ENCODE measurements at places on chromosomes 2 and 18.
A peak's percentile ranks its signal among the peaks of the same experiment; 100 is the strongest.

GRCh38 chr2:20916604-20917286 is 93.8 kb upstream of the LDAH start:
- no peak for DNase-seq

DNA sequence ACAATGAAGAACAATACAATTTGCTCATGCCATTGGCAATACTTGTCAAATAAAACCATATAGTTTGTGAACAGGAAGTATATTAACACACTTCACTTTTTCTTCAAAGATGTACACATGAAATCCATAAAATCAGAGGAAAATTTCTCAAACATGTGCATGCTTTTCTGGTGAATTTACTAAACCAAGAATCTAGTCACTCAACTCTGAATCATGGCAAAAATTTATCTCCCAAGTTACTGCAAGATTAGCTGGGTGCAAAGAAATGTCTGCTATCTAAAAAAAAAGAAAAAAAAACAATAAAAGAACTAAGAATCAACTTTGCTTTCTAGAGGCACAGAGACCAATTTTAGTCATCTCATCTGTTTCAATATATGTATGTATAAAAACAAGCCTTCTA is 419.2 kb downstream of the NR4A2 start:
- no peak for DNase-seq

- no peak for DNase-seq
These were observed 285.6 kb downstream of the NR4A2 start for GRCh38 chr2:156046900-156047299.

GRCh38 chr18:35077937-35078336 is 36.7 kb downstream of the MAPRE2 start:
- DNase-seq: no peak

GRCh38 chr2:3449936-3450335 is 69.4 kb downstream of the ADI1 start:
- DNase-seq: no peak

DNA sequence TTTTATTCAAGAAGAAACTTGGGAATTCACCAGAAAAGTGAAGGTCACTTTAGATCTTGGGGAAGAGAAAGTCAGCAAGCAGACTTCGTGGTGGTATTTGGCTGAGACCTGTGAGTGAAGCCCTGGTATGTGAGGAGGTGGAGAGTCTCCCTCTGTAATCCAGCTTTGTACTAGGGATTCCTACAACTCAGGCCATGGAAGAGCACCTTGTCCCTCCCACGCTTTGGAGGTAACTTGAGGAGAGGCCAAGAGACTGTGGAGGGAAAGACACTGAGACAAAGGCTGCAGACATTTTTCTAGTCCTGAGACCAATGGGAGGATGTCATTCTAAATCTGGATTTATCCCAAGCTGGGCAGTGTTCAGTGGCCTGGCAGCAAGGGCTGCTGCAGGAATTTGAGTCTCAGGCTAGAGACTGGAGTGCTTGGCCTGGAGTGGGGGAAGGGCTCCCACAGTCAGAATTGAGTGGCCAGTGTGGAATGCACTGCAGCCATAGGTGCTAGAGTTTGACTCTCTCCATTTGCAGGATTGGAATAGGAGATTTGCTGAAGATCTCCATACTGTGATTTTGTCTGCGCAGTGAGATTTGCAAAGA is 219.0 kb downstream of the ACTR3 start:
- no peak for DNase-seq

- DNase-seq: no peak
These were observed 79.1 kb downstream of the DYM start for GRCh38 chr18:49381267-49381845.

GRCh38 chr2:191927319-191927867 is 80.5 kb upstream of the CAVIN2 start:
- no peak for DNase-seq

GRCh38 chr2:211391189-211391567 is 834.8 kb downstream of the CPS1 start:
- DNase-seq: no peak

- DNase-seq: no peak
These were observed 1.3 kb upstream of the HOXD4 start for GRCh38 chr2:176149939-176150583.

DNA sequence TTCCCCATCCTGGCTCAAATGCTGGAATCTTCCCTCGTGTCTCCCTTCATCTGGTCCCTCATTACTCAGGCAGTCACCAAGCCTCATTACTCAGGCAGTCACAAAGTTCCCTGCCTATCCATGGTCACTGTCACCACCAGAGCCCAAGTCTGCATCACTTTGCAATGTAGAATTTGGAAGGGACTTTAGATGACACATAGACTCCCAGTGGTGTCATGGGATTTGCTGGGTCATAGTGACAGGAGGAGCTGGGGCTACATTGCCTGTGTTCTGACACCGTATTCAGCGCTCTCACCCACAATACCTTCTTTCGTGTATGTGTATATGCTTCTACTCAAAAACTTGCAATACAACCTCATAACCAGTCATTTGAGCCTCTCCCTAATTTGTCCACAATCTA is 2.1 kb upstream of the EMILIN1 start:
- DNase-seq: no peak

DNA sequence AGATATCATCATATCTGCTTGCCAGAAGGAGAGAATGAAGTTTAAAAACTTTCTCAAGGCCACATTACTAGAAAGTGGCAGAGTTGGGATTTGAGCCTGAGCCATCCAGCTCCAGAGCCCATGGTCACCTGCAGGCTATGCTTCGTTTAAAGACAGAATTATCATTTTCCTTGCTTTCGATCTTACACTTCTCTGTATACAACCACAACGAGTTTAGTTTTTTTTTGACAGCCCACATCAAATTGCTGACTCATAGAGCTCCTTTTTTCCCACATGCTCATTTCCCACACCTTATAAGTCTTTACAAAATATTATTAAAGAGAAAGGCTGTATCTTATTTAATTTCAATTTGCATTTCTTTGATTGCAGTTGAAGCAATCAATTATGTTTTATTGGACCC is 6.5 kb downstream of the PLEK start:
- DNase-seq: no peak

- DNase-seq: peak; percentile 44
These were observed 51.1 kb downstream of the PAPOLG start for GRCh38 chr2:60806988-60807681.

DNA sequence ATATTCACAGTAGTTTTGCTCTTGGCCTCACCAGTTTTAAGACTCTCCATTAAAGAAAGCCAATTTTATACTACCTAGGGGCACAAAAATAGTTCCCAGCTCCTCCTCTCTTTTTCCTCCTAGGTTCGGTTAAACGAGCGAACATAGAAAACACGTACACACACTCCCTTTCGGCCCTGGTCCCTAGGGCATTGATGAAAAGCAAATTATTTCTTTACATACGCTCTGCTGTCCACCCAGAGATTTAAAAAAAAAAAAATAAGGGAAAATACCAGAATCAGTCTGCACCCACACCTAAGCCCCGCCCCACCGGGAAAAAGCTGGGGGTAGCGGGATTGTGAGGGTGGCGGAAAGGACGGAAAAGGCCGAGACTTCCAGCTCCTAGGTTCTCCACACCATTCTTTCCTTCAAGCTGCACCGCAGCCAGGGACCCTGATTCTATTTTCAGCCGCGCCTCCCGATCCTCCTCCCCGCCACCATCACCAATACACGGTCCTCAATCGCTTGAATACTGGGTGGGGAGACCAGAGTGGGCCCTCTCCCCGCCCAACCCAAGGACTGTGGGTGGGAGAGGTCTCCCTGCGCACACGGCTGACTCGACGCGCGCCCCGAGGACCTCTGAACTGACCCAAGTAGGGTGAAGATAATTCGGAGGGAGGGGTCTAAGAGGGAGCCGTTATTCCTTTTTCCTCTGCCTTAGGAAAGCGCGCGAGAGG is 769 bp downstream of the ATF2 start:
- DNase-seq: peak; percentile 46

DNA sequence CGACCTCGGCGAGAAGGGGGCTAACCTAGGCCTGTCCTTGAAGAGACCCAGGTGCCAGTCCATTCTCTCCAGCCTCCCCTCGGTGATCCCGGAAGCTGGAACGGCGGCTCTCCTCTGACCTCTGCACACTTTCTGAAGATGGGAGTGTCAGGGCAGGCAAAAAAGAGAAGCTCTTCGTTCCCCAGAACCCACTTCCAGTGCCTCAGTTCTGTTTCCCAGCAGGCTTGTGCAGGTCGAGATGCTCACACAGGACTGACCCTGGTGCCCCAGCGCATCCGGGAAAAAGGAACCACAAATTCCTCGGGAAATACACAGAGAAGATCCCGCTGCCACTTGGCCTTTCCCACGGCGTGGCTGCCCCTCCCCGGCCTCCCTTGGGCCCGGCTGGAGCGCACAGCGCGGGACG is 681 bp upstream of the PTPN18 start:
- DNase-seq: no peak

DNA sequence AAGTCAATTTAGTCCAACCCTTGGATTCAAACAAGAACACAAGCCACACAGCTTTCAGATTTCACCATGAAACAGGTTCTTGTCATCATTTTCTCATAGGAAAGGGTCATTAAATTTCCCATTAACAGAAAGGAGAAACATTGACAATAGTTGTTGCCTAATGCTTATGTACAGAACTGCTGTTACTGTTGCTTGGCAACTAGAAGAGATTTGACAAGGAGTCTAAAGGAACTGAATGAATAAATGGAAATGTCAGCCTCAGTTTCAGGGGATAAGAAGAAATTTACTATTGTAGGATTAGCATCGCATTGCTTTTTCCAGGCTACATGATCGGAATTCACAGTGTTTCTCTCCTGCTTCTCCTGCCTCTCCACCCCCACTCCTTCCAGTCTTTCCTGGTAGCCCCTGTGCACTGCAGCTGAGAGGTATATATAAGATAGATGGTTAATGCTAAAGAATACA is 90.3 kb downstream of the SPATS2L start:
- no peak for DNase-seq

DNA sequence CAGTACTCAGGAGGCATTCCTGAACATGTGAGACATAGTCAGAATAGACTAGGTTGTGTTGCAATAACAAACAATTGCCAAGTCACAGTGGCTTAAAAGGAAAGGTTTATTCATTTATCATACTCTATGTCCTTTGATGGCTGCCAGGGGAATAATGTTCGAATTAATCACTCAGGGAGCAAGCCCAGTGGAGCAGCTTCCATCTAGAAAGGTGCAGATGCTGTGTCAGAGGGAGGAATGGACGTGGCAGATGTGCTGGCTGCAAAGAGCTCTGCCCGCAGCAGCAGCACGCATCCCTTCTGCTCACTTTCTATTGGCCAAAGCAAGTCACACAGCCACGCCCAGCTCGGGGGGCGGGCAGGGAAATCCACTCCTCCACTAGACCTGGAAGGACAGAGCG is 105.9 kb upstream of the AQP4 start:
- no peak for DNase-seq

GRCh38 chr2:176818617-176819016 is 394.0 kb upstream of the HNRNPA3 start:
- DNase-seq: no peak

DNA sequence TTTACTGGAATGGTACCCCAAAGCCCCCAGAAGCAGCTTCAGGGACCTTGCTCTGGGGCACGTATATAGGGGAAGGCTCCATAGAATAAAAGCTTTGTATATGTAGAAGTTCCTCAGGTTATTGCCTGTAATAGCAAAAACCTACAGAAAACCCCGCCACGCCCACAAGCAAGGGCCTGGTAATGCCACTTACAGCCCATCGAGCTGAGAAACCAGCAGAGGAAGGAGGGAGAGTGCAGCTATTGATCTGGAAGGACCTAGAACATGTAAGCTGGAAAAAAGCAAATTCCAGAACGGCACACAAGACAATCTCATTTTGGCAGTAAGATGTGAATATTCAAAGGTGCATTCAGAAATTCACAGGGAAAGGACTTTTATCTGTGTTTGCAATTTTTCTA is 15.8 kb downstream of the HS1BP3 start:
- no peak for DNase-seq

GRCh38 chr18:11366410-11366809 is 217.0 kb upstream of the PIEZO2 start:
- DNase-seq: no peak

- no peak for DNase-seq
These were observed 294.4 kb upstream of the EPC2 start for GRCh38 chr2:148350199-148350598.

DNA sequence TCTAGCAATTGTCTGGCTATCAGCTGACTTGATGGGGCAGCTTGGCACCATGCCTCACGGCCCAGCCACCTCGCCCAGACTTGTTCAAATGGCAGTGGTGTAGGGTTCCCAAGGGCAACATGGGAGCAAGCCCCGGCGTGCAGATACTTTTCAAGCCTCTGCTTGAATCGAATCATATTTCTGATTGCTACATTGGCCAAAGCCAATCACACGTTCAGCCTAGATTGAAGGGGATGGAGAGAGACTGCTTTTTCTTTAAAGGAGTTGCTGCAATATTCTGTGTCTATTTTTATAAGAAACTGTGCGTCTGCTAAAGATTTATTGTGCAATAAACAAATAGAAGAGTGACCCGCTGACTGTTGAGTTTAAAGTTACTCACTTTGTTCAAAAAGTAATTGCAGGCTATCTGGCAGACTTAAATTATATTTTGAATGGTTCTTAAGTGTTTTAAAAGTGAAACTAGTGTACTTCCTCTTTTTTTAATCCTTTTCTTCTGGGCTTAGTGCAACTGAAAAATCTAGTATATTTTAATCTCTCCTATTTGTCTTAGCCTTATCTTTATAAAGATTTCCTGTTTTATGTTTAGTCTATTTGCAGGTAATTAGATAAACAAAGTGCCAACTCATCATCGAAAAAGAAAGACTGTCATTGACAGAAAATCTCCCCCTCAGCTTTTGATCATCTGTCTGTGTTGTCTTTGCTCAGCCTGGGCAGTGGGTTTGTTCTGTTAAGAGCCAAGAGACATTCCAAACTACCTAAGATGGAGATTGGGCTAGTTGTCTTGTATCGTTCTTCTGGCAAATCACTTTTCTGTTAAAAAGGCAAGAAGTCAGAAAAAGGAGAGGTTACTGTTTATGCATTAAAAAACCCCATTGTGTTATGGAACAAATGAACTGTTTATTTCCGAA is 156.1 kb downstream of the TPGS2 start:
- no peak for DNase-seq

Measured in activated T-cell treated with anti-CD3 and anti-CD28 coated beads, Interleukin-2, amount 50 U/mL, for 72 hours (primary cell).